ENCODE measurements at places on chromosomes 1 and 21.
A peak's percentile ranks its signal among the peaks of the same experiment; 100 is the strongest.

GRCh38 chr21:25115021-25115420, 492.3 kb downstream of the MRPL39 start:
- DNase-seq, result no peak

DNA sequence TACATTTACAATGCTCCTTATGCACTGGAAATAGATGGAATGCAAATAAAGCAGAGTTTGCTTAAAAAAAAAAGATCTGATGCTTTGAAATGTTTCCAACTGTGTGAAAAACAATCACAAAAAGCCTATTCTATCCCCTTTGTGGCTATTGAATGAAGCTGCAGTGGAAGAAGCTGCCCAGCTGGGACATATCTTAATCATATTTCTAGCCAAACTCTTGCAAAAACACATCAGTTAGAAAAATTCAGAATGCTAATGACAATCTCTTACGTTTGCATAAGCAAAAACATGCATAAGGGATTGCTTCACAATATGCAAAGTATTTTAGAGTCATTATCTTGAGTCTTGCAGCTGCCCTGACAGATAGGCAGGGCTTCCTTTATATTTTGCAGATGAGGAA, 526.4 kb upstream of the USP24 start:
- DNase-seq, result no peak

GRCh38 chr1:107870696-107871095, 94.3 kb downstream of the VAV3 start:
- no peak for DNase-seq

GRCh38 chr1:60423146-60423780, 349.7 kb upstream of the C1orf87 start:
- DNase-seq, result no peak

- DNase-seq, result no peak
Measured at GRCh38 chr1:226111098-226111882, 48.8 kb downstream of the H3-3A start.

GRCh38 chr1:24493785-24494184, 8.9 kb upstream of the RCAN3 start:
- DNase-seq, result no peak

DNA sequence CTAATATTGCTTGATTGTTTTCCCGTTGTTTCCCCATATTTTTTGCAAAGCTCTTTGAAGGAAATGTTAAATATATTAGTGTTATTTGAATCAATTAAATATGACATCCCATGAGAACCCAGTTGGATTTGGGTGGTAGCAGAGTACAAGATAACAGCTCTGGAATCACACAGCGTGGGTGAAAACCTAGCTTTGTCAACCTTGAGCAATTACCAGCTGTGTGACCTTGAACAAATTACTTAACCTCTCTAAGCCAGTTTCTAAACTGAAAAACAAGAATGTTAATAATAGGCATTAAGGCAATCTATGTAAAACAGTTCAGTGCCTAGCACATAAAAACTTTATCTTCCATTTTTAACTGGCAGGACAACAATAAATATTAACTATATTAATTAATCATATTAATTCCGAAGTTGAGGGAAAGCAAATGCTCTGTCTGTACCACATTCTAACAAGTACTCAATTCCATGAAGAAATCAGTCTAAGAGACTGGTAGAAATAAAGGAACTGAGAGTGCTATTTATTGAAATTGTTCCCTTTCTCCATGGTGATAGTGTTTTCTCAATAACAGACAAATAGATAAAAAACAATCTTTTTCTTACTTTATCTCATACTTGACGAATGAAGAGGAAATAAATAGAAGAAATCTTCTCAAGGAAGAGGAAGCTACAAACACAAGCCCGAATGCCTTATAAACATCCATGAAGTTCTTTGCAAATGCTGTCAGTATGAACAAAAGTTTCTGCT, 27.0 kb downstream of the DNASE2B start:
- no peak for DNase-seq

DNA sequence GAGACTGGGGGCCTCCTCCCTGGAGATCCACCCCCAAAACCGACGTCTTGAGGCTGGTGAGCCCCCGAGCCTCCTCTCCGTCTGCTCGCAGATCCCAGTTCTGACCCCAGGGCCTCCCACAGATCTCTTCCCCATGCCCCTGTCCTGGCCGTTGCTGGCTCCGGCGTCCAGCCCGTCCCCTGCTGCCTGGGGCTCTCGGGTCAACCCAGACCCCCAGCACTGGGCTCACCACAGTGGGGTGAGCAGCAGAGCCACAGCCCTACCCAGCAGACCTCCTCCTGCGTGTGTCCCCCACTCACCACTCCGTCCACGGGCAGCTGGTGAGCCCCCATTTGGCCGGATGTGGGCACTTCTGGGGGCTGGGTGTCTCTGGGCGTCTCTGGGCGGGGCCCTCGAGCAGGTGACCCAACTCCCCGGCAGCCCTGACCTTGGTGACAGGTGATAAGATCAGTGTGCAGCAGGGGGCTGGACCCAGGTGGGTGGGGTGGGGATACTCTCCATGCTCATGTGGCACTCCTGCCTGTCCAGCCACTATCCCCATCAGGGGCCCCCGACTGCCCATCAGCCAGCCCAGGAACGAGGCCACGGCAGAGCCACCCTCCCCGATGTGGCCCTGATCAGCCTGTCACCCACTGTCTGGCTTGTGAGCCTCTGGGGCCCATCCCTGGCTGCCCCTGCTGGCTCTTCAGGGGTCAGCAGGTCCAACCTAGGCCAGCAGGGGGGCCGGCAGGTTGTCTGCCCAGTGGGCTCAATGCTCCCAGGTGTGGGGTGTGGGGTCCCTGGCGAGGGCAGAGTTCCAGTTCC, 709 bp downstream of the TNFRSF14 start:
- no peak for DNase-seq

GRCh38 chr1:183279835-183280234, 93.8 kb downstream of the LAMC2 start:
- peak; percentile 90 for DNase-seq

DNA sequence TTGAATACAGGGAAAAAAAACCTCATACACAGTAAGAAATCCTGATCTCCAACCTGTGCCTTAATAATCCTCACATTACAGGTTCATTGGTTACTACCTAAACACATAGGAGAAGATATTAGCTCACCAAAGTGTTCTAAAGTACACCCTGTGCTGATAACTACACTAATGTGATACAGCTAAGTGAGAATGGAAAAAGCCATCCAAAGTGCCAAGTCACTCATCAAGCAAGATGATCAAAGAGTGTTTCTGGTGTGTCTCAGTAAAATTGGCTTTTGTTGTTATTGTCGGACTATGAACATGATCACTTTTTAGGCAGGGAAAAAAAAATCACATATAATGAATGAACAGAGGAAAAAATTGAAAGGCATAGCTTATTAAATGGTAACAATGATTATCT, 31.4 kb downstream of the EPS15 start:
- no peak for DNase-seq

- DNase-seq, result no peak
Measured at GRCh38 chr1:169894424-169895145, 889 bp upstream of the SCYL3 start.

DNA sequence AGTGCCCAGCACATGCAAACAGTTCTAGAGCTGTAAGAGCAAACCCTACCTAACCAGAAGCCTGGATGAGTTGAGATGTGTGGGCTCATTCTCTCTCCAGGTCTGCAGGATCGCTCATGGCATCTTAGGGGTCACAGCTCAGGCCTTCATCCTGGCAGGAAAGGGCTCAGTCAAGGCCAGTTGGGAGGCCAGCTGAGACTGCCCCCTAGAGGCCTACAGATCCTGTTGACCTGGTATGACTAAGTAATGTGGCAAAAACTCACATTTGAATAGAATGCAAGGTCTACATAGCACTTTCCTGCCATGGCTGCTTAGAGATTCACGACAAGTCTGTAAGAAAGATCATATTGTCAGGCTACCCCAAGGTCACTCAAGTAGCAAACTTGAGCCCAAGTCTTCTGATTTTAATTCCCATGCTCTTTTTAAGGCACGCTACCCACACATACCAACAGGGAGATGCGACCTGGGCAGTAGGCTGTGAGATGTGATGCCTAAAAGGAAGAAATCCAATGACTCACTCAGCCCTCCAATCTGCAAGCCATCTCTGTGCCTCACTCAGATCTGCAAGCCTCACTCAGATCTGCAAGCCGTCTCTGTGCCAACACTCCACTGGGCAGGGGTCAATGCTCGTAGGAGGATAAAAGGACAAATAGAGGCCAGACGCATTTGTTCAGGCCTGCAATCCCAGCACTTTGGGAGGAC, 5.1 kb upstream of the CAPN8 start:
- DNase-seq, result no peak

DNA sequence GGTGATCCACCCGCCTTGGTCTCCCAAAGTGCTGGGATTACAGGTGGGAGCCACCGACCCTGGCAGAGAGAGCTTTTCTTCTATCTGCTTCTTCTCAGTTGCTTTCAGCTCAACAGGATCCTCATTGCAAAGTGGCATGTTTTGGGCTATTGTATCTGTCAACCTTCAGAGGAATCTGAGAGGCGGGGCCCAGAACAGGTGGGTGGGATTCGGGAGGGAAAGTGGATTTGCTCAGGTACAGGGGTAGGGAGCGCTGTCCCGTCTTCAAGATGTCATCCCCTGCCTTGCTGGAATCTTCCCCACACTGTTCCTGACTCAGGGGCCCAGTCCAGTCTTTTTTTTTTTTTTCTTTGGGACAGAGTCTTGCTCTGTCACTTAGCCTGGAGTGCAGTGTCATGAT, 26.9 kb upstream of the RCC2 start:
- DNase-seq, result no peak

- DNase-seq, result no peak
Measured at GRCh38 chr21:38878379-38879179, 72.8 kb downstream of the ETS2 start.

- no peak for DNase-seq
Measured at GRCh38 chr1:110515891-110516290, 3.1 kb downstream of the KCNA10 start.

- no peak for DNase-seq
Measured at GRCh38 chr1:168392958-168393549, 112.4 kb downstream of the TBX19 start.

DNA sequence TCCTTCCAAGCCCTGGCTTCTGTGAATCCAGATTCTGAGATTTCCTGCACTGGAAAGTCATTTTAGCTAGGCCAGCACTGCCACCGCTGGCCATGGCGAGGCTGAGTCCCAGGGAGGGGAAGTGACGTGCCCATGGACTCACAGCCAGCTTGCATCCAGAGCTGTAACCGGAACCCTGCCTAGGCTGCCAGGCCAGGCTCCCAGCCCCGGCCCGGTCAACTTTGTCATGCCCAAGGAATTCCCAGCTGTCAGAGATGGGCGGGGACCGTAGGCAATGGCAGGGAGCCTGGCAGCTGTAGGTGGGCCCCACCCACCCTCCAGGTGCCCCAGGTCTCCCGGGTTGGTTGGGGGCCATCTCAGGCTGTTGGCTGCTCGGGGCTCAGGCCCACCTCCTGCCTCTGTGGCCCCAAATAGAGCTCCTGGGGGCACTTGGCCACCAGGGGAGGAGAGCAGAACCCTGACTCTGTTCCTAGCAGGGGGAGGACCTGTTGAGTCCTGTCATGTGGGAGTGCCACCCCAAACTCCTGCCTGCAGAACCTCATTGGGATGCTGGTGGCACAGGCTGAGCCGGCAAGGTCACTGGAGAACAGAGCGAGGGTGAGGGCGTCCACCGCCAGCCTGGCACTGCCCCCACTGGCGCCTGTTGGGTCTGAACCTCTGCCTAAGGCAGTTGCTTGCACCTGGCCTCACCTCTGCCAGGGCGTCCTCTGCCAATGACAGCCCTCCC, 57.8 kb downstream of the FOXO6 start:
- DNase-seq, result peak; percentile 95

GRCh38 chr1:39102537-39103327, 76.6 kb downstream of the NDUFS5 start:
- DNase-seq, result no peak

- no peak for DNase-seq
Measured at GRCh38 chr21:45348591-45349327, 56.2 kb upstream of the COL18A1 start.

- DNase-seq, result no peak
Measured at GRCh38 chr21:15379776-15380175, 315.0 kb upstream of the NRIP1 start.

DNA sequence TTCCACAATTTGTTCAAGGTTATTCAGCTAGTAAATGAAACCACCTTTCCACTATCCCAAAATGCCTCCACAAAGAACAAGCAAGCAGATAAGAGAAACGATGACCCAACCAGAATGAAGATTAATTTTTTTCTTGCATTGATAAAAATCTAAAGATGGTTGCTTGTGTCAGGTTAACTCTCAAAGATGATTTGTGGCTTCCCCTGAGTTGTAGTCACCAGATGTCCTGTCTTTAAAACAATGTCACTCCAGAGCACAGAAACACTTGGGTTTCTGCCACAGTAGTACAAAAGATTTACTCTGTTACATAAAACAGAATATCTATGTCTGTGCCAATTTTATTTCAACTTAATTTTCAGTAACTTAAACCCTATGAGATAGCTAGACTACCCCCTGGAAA, 11.4 kb upstream of the CCDC17 start:
- no peak for DNase-seq

DNA sequence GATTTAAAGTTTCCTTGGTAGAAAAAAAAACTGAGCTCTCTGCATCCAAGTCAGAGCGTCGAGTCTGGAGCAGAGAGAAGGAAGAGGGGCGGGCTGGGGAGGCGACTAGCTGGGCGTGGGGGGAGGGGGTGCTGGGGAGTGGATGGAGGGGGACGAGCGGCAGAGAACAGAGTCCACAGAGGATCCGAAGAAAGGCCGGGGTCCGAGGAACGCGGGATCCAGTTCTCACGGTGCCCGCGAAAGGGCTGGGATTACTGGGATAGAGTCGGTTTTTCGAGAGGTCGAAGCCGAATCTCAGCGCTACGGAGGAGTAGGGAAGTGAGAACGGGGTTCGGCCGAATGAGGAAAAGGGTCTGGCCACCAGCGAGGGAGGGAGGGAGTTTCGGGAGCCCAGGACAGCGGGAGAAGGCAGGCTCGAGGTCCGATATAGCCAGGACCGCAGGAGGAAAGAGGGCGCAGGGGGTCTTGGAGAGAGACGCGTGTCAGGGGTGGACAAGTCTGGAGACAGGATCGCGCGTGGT, 665 bp downstream of the DAB1 start:
- DNase-seq, result peak; percentile 45

GRCh38 chr1:157975228-157975950, 18.1 kb upstream of the KIRREL1 start:
- no peak for DNase-seq

GRCh38 chr1:181100015-181100905, 11.8 kb downstream of the IER5 start:
- DNase-seq, result no peak

GRCh38 chr1:7684132-7684531, 87.0 kb upstream of the VAMP3 start:
- DNase-seq, result peak; percentile 36

GRCh38 chr1:187469836-187470235, 641.1 kb downstream of the PLA2G4A start:
- no peak for DNase-seq

Data from RWPE2 (cell line).